ENCODE measurements at places on chromosomes 4 and X.

DNA sequence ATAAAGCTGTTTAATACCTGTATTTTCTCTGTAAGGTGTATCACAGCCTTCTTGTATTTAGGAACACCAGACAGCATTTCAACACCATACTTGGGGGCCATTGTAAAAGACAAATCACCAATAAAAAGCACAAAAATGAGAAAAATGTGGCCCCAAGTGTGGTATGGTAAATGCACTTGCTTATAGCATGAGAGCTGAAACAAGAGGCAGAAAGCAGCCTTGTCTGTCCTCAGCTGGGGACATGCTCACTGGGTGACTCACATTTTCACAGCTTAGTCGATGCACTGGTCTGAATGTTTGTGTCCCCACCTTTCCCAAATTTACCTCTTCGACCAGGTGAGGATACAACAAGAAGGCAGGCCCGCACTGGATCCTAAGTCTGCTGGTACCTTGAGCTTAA, 639.7 kb upstream of the AGA start:
- DNase-seq, result no peak

GRCh38 chr4:180304321-180304720, 1938.9 kb upstream of the TENM3 start:
- DNase-seq, result no peak

DNA sequence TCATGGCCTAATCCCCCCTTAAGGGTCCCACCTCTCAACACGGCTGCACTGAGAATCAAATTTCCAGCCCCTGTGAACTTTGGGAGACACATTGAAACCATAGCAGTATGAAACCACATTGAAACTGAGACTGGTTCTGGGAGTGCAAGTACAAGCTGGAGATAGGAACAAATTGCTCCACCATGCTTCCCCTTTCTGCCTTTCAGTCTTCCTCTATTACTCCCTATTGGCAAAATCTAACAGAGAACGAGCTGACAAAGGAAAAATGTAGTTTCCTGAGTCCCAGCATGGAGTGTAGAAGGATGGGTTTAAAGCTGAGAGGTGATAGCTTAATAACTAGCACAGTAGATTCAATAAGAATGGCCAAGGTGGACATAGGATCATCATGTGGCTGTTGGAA, 161.7 kb upstream of the RPL34 start:
- no peak for DNase-seq

GRCh38 chrX:16839852-16840460, 30.2 kb downstream of the RBBP7 start:
- DNase-seq, result peak; percentile 61

GRCh38 chr4:173859091-173859713, 329.2 kb upstream of the HAND2 start:
- DNase-seq, result no peak

DNA sequence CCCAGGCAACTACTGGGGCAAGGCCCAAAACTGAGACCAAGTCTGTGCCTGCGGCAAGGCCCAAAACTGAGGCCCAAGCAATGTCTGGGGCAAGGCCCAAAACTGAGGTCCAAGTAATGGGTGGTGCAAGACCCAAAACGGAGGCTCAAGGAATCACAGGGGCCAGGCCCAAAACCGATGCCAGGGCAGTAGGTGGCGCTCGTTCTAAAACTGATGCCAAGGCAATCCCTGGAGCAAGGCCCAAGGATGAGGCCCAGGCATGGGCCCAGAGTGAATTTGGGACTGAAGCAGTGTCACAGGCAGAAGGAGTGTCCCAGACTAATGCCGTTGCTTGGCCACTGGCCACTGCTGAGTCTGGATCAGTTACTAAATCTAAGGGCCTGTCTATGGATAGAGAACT, 2.7 kb downstream of the GPRASP2 start:
- no peak for DNase-seq

- no peak for DNase-seq
Measured at GRCh38 chr4:89834486-89835209, 2.3 kb downstream of the SNCA start.

- DNase-seq, result no peak
Measured at GRCh38 chr4:102585329-102585728, 84.2 kb downstream of the NFKB1 start.

DNA sequence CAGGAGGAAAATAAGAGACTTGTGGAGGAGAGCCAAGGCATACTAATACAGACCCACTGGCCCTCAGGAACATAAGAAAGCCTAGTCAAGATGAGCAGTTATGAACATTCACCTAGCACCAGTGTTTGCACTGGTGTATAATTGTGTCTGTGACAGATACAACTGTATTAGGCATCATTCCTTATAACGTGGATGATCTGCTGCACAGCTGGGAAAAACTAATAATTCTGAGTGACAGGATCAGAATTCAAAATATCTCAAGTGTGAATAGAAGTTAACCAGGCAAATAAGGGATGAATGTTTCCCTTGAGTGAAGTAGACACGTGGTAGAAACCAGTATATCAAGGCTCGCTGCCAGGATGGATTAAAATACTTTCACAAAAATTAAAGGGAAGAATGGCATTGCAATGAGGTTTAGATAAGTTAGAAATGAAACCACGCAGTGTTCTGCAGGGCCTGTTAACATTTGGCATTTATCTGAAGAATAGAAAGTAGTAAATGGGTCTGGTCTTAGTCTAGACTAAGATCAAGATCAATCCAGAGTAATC, 325.9 kb downstream of the EPHA5 start:
- no peak for DNase-seq

DNA sequence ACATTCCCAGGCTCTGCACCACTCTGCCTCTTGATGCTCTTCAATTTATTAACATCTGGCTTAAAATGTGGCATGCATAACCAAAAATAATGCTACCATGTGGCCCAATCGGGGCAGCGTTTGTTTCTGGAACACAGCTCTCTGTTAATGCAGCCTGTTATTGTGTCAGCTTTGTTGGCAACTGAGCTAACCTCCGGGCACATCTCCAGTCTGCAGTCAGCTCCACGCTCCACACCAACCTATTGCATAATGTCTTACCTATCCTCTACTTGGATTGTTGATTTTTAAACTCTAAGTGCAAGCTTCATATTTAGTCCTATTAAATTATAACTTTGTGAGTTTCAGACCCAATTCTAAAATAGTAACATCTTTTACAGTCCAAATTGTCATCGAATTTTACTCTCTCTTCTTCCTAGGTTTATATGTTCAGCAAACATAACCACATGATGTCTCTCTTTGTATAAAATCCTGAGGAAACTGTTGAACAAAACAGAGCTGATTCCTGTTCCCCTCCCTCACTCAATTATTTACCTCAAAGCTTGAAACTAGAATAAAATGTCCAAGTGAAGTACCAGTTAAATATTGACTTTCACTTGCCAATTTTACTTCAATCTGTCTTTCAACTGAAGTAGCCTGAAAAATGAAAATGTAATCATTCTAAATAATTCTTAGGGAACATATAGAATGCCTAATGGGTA, 92.2 kb upstream of the RAPGEF2 start:
- DNase-seq, result peak; percentile 49

- no peak for DNase-seq
Measured at GRCh38 chr4:138181287-138181686, 60.9 kb downstream of the SLC7A11 start.

DNA sequence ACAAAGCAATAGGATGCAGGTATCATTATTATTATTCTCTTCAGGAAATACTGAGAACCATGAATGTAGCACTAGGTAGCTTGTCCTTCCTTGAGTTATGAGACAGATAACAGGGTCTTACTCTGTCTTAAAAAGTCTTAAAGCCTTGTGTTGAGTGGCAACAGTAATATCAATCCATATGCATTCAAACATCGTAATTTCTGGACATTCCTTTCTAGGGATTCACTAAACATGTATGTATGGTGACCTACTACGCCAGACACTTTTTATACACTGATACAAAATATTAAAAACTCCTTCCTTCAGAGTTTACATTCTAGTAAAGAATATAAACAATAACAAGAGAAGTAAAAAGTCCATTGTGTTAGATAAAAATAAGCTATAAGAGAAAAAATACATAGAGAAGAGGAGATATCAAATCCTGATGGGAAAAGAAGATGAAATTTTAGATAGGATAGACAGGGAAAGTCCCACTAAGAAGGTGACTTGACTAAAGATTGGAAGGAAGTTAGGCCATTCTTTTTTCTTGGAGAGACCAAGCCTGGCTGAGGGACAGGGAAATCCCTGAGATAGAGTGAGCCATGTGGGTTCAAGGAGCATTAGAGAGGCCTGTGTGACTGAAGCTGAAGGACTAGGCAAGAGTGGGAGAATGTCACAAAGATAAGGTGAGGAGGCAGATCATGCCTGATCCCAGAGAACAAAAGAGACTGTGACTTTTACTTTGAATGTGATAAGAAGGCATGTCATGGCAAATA, 5.0 kb upstream of the DDX60L start:
- no peak for DNase-seq

- DNase-seq, result no peak
Measured at GRCh38 chrX:15206306-15206705, 63.6 kb downstream of the ASB9 start.

- DNase-seq, result no peak
Measured at GRCh38 chrX:22203186-22203585, 69.5 kb upstream of the CBLL2 start.

GRCh38 chr4:39713691-39714090, 15.8 kb downstream of the UBE2K start:
- no peak for DNase-seq

- no peak for DNase-seq
Measured at GRCh38 chrX:137067147-137067546, 33.4 kb upstream of the GPR101 start.

DNA sequence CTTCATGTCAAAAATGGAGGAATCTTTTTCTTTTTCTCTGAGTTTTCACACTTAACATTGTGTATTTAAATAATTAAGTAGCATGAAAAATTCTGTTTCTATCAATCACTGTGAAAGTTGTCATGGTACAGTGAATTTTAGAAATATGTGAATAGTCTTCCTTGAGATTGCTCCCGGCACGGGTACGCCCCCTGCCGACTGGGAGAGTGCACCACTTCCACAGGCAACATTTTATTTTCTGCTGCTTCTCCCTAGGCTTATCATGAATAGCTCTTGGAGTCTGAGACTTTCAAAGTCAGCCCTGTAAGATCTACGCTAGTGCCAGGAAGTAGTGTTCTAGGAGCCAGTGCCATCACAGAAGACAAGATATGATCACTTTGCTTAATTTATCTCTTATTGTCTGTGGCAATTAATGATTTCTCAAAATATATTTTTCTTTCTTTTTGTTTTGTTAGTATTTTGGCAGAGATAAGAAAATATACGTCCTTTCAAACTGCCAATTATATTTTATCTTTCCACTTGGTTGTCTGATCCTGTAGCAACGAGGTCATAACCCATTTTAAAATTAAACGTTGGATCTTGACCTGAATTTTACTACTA, 763.8 kb upstream of the AADAT start:
- DNase-seq, result no peak

GRCh38 chrX:2185341-2186082, 315.3 kb downstream of the DHRSX start:
- DNase-seq, result no peak

GRCh38 chrX:131853440-131853839, 169.7 kb upstream of the STK26 start:
- DNase-seq, result no peak

DNA sequence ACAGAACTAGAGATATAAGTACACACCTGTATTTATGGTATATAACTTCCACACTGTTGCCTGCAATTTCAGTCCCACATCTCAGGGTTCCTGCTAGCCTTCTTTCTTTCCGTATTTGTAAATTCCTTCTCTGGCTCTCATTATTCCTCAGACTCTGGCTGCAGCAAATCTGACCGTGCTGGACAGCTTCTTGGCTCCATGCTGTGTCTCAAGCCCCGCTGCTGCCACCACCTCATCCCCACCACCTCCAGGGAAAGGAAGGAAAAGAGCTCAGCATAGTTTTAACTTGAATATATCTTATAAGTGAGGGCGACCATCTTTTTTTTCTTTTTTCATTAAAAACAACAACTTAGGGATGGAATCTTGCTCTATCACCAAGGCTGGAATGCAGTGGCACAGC, 155.6 kb upstream of the CXCL13 start:
- DNase-seq, result no peak

- DNase-seq, result no peak
Measured at GRCh38 chrX:109830704-109831206, 97.7 kb upstream of the ACSL4 start.

DNA sequence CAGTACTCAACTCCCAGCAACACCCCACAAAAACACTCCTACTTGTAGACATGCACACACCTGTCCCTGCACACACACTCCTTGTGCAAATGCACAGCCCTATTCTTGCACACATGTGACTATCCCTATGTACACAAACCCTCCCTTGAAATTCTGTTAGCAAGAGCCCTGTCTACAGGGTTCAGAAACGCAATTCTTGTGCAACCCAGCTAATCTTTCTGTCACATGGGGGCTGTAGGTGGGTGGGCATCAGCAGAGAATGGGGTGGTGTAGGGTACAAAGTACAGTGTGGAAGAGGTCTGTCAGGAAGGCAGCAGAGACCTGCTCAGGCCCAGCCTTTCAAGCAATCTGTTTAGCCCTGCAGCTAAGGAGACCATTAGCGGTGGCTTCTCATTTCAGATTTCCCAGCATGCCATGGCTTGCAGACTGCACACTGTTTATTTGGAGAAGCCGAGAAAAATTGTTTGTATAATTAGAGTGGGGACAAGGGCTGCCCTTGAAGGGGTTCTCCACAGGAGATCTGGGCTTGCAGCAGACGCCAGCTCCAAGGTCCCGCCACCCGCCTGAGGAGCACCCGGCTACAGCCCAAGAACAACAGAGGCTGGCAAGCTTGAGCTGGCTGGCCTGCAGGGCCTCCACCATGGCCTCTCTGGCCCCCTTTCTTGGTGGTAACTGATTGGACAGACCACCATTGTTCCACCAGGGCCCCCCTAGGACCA, 144.0 kb upstream of the PJA1 start:
- DNase-seq, result no peak

DNA sequence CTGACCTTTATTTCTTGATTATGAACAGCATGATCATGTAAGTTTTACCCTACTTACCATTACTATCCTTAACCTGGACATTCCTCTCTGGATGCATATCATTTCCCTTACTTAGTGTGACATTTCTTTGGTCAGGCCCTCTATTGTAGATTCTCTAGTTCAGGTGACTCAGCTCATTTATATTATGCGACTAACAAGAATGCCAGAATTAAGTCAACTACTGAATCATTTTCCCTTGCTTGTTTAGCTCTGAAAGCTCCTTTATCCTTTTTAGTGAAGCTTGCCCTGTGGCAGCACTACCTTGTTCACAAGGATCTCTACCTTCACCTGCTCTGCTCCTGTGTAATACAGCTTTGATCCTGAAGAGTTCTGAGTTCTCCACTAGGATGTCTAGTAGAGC, 15.1 kb upstream of the UGT2B17 start:
- no peak for DNase-seq

All from uterus (tissue), 4 donors.